ENCODE measurements at places on chromosomes 2 and 18. TPM values are rescaled to one million over a fixed set of nuclear protein-coding genes. Genes with fewer than 3 reads are reported as not detected.

Gene SMAD7
- 33.0 TPM for total RNA-seq

Gene RUFY4
- total RNA-seq: not detected

Gene RAX
- not detected for total RNA-seq

Gene PFN4
- total RNA-seq: 0.84 TPM

Gene TLX2
- total RNA-seq: 0.31 TPM

DNA sequence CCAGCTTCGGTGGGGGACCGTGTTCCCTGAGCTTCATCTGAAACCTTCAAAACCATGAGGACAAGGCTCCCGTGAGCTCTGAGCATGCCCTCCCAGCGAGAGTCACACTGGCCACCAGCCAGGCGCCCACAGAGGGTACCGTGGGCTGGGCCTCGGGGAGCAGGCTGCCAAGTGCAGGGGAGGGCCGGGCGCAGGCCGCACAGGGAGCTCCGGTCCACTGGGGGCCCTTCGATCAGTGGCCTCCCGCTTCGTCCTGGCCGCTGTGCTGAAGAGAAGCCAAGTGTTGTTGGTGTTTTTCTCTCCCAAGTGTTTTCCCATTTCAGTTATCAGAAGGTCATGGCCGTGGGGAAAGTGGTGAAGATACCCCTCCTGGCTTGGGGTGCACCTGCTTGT is 144.4 kb downstream of the PTGR3 start:
- no peak for DNase-seq

- no peak for DNase-seq
Measured at GRCh38 chr2:22623620-22624019, 761.4 kb upstream of the KLHL29 start.

GRCh38 chr2:127347734-127348392 is 39.9 kb downstream of the MAP3K2 start:
- DNase-seq: no peak

- no peak for DNase-seq
Measured at GRCh38 chr2:191200910-191201309, 44.3 kb upstream of the MYO1B start.

DNA sequence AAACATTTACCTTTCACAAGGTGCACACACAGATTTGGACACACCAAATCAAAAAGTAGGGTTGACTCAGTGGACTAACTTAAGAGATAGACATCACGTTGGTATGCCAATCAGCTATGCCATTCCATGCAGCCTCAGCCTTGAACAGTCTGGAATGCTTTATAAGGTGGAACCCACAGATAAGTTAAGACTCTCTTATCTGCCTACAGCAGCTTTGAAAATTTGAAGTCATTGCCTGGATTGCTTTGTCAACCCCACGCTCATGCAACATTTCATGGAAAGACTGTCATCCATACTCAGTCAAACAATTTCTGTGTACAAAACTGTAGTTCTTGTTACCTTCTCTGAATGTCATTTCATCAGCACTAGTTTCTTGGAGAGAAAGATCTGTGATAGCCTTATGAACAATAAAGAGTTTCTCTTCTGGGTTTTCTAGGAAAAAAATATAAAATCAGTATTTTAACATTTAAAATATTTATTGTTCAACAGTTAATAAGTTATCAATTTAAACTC is 1.2 kb downstream of the ERMN start:
- DNase-seq: no peak

DNA sequence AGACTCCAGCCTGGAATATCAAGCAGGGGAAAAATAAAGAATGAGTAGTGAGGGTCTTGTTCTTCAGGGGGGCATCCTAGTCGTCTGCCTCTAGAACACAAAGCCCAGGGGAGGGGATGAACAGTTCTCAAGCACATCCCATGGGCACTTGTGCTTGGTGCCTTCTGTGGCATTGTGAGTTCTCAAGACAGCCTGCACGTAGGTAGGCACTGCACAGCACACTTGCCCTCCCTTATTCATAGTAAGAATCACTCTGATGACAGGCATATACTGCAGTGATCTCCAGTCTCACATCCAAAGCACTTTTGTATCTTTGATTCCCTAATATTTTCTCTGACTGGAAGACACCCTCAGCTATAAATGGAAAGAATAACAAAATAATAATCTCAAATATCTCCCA is 104.7 kb upstream of the CNGA3 start:
- no peak for DNase-seq

DNA sequence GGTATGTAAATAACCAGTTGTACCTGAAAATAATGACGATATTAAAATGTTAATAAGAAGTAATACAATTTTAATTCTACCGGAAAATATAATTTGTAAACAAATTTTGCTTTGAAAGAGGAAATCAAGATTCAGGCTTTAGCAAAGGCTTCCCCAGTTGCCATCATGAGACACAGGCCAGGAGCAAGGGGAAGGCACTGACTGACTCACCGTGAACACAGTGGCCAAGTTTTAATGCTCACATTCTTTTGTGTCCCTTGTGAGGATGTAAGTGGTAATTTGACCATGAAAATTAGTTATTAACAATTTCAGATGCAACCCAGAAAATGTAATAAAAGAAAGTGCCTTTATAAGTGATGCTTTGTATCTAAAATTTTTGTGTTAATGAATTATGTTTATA is 164.1 kb downstream of the GREB1L start:
- DNase-seq: no peak

DNA sequence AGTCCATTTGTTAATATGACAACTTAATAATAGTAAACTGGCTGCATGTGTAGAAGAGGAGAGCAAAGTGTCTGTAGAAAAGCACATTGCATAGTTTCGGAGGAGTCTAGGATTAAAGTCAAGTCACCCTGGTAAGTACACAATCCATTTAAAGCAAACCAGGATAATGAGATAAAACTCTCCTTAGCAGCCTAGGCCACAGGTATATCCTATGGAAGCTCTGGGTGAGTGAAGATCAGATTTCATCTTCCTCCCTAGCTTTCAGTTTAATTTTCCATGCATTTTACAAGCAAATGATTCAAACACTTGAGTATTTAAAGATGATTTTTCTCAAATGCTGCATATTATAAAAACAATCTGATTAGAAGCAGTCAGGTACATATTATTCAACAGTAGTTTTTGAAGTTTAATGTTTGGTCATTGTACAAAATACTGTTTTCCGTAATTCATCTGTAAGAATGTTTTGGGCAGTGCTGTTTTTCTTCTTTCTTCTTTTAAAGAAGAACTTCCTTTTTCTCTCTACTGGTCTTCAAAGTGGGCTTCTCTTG is 10.2 kb downstream of the CERS6 start:
- no peak for DNase-seq

DNA sequence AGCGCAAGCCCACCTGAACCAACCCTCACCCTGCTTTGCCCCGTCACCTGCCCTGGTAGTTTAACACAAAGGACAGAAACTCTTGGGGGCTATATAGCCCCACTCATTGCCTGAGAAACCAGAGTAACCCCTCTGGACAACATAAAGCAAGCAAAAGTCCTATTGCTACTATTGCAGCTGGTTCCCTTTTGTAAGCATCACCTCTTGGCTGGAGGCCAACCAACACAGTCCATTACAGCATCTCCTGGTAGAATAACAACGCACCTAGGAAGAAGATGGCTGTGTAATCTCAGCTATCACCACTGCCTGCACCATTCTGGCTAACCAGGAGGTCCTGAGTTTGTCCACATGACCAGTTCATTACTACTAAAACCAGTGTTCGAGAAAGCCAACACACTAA is 36.4 kb downstream of the FLACC1 start:
- DNase-seq: no peak

DNA sequence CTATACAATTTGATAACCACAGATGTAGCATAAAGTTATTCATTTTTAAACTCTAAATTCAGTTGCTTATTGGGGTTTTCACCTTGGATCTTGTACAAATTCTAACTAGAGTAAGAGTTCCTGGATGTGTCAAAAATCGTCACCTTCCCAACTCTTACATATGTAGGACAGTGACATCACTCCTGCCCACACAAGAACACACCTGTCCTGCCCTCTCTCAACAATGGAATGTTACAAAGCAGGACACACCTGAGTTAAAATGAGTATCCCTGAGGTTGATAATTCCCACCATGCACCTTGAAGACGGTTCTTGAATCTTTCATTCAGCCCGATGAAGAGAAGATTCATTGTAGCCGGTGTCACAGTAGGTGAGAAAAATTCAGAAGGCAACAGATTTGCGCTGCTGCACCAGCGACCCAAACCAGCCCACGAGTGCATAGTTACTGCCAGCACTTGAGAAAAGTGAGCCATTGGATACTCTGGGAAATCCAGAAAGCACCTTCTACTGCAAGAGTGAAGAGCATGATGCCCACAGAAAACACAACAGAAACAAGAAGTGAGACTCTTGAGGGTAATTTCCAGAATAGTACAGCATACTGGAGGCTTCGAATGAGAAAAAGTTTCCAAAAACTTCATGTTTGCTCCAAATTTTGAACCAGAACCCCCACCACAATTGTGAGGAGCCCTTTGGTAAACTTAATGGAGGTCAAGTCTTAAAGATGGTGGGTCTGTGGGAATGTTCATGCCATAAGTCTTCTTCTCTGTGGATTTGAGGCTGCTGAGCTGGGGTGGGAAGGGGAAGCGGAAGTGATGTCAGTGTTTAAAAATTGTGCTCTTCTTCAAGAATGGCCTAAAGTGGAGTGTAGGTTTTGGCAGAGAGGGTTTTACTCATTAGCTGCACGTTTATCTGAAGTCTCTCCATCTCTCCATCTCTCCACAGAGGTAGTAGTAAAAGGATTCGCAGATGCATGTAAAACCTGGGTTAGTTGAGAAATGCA is 34.7 kb upstream of the ADAM23 start:
- no peak for DNase-seq

- no peak for DNase-seq
Measured at GRCh38 chr18:64981915-64982314, 768.9 kb upstream of the CDH7 start.

- DNase-seq: no peak
Measured at GRCh38 chr2:122565364-122565763, 809.9 kb downstream of the TSN start.

- DNase-seq: no peak
Measured at GRCh38 chr2:79512442-79513401, at the start of gene CTNNA2. Gene CTNNA2 (plus strand): TSS chr2:79513051.

GRCh38 chr2:158501301-158501700 is 44.5 kb downstream of the PKP4 start:
- DNase-seq: no peak

DNA sequence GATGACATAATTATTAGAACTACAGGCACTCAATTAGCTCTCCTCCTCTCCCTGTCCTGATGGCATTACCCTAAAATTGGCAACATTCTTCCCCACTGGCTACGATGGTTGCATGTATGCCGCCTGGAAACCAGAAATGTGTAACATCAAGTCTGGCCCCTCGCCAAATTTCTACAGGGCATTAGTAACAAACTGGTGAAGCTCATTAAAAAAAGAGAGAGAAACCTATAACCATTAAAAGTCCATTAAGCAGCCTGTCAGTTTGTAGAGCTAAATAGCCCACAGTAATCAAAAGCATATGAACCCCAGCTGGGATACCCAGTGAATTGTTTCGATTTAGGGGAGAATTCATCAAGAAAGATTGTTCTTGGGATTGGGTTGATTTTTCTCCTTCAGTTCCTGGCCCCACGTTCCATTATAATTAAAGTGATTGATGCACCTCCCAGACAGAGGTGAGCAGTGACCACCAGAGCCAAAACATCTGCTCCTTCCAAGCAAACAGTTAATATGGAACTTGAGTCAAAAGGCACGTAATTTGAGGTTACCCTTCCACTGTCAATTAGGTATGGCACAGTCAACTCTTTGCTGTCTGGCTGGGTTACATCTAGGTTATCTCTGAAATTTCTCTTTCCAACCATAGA is 208.6 kb downstream of the C1D start:
- no peak for DNase-seq

DNA sequence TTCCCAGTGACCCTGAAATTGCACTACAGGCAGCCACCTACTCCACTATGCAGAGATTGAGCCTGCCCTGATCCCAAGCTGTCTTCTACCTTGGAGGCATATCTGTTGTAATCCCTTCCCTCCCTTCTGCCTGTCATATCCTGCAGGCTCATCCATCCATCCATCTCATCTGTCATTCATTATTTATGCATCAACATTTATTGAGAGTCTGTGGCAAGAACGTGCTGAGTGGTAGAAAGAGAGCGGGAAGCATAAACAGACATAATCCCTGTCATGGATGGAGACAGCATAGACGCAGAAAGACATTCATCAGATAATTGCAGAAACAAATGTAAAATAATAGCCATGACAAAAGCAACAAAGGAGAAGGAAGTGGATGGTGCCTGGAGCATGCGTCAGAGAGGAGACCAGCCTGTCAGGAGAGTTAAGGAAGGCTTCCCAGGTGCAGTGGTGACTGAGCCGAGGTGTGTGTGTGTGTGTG is 110.7 kb upstream of the STPG4 start:
- DNase-seq: no peak

GRCh38 chr2:165777522-165778186 is 16.4 kb downstream of the GALNT3 start:
- no peak for DNase-seq

DNA sequence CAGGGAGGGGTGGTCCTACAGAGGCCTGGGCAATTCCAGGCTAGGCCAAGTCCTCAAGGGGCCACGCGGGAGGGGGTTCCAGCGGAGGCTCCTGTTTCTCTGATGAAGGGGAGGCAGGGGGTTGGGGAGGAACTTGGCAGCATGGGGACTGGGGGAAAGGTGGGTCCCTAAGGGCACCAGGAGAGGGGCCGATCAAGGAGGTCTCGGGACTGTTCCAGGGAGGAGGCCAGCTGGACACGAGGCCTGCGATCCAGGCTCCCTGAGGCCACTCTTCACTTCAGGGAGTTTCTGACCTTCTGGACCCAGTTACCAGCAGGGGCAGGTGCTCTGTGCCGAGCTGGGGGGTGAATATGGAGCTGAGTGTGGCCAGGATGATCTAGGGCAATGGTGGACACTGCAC is 71.5 kb downstream of the ASB1 start:
- no peak for DNase-seq

GRCh38 chr2:111053825-111054515 is 66.7 kb upstream of the BCL2L11 start:
- no peak for DNase-seq

GRCh38 chr2:206154197-206154596 is 5.0 kb downstream of the NDUFS1 start:
- no peak for DNase-seq

Data from HFFc6 (cell line).